Germinal center (tissue), 1 donor: ENCODE measurements at places on chromosomes 4 and X.

DNA sequence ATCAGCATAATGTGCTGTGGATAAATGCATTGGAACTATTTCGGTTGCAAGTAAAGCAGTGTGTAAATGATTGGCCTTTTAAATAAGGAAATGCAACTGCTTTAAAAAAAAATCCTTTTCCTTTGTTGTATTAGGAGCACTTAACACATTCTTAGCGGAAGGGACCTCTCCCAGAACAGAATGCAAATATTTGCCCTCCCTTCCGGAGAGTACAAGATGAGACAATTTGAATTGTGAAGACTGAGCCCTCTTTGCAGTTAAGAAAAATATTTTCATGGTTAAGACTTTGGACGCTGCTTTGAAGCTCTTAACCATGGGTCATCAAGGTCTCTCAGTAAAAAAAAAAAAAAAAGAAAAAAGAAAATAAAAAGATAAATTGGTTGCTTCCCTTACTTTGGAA, 9.5 kb upstream of the NOX1 start:
- DNase-seq: no peak

DNA sequence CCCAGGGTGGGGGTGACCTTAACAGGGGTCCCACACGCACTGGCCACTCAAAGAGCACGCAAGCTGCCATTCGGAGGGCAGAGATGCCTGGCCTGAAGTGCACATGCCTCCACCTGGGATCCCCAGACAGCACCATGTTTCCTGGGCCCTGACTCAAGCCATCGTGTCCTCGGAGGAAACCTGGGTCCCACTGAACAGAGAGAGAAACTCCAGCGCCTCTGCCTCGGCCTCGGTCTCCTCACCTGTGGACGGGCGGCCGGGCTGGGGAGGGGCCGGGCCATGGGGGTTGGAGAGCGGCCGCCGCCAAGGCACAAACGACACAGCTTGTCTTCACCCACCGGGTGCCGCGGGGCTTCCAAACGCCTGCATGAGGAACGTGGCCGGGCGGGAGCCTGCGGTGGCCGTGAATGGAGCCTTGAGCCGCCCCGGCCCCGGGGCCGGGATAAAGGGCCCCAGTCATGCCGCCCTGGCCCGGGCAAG, 30.0 kb upstream of the FGFR3 start:
- no peak for DNase-seq

DNA sequence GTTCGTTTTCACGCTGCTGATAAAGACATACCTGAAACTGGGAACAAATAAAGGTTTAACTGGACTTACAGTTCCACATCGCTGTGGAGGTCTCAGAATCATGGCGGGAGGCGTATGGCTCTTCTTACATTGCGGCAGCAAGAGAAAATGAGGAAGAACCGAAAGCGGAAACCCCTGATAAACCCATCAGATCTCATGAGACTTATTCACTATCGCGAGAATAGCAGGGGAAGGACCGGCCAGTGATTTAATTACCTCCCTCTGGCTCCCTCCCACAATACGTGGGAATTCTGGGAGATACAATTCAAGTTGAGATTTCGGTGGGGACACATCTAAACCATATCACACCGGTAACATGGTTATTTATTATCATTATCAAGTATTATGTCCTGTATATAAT, 2204.5 kb downstream of the ARAP2 start:
- DNase-seq: no peak

DNA sequence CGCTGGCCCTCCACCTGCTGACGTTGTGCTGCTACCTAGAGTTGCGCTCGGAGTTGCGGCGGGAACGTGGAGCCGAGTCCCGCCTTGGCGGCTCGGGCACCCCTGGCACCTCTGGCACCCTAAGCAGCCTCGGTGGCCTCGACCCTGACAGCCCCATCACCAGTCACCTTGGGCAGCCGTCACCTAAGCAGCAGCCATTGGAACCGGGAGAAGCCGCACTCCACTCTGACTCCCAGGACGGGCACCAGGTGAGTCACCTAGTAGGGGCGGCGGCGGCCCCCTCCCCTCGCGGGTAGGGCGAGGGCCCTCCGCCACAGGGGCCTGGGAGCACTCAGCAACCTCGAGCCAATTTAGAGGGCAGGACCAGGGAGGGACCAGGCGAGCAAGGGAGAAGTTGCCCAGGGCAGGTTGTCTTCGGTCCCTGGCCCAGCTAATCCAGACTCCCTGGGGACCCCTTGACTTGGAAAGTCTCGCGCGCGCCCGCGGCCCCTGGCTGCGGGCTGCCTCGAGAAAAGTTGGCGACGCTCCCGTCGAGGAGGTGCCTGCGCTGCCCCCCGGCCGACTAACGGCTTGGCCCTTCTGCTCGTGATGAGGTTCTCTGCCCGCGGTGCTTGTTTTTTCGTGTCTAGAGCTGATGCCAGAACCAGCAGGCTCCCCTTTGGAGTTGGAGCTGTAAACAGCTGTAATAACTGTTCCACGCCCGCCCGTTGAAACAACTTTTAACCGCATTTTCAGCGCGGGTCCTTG, 717 bp downstream of the EDA start:
- no peak for DNase-seq

- DNase-seq: no peak
These were observed 732.6 kb upstream of the PABPC4L start for GRCh38 chr4:134934036-134934808.

DNA sequence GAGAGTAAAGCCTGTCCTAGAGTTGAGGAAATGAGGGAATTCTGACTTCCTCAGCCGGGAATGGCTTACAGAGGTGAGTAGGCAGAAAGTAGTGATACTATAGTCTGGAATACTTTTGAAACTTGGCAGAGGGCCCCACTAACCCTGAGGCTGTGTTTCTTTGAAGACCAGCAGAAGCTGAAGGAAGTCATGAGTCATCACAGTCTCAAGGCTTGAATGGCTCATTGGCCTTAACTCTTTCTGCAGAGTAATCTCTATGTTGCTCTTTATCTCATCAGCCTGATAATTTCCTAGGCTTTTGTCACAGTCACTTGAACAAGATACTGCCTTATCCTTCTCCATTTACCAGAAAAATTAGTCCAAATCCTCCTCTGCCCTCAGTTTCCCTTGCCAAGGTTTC, 80.8 kb downstream of the ANKRD50 start:
- DNase-seq: no peak

- DNase-seq: no peak
These were observed at the start of gene PRDM8 for GRCh38 chr4:80196922-80197573. Gene PRDM8 (plus strand): TSS chr4:80197503. CDS start chr4:80200081, 2,578 bp downstream.

DNA sequence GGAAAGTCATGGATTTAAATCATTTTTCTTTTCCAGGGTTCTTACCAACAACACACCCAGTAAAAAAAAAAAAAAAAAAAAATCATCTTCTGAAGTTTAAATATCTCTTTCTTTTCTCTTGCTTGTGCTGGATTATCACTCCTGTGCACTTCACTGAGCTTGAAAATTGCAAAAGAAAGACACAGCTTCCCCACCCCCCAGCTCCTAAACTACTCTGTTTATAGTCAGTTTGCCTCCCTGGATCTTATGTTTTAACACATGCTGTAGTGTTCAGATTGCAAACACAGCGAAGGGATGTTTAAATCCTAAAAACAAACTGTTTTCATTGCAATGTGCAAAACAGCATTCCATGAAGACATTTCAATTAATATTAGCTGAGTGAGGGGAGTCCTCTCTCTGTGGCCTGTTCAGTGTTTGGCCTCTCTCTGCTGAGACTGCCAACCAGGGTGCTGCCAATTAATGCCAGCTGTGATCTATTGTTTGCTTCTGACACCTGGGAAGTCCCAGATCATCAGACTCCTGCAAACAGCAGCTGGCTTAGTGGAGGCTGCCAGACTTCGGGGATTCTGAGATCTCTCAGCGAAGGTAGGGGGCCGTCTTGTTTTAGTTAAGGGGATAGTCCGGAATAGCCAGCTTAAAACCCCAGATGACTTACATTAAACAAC, 171.1 kb upstream of the PITX2 start:
- DNase-seq: no peak

DNA sequence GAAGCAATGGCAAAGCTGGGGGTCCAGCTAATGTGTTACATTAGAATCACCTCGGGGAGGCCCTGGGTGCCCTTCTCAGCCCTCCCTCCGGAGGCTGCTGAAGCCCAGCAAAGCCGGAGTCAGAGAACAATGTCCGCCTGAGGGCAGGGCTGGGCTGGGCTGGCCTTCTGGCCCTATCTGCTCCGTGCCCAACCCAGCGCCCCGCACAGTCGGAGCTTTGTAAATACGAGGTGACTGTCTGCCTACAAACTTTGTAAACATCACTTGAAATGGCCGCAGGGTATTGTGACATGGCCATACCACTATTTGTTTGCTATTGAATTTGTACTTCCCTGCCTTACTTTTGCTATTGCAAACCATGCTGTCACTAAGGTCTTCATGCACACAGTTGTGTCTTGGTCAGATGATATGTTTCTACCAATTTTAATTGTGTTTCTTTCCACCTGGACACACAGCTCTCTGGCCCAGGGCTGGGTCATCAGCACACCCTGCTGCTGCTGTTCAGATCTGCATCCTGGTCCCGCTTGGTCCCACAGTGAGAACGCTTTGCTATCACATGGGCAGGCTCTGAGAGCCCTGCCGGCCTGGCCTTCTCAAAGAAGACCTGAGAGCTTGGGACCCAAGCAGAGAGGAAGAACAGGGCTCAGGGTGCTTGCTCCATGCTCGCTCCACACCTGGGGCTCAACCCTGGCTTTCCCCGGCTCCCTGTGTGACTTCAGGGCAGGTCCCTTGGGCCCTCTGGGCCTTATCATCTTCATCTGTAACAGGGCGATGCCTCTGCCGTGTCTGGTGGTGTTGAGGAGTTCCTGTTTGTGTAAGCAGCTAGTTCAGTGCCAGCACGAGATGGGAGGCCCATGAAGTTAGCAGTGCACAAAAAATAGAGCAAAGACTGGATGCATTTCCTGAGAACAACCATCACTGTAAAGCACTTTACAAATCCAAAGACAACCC, 2.3 kb downstream of the S100P start:
- no peak for DNase-seq

GRCh38 chrX:154696676-154697045, 43.3 kb upstream of the CTAG2 start:
- DNase-seq: no peak

- DNase-seq: no peak
These were observed at the start of gene KCND1 for GRCh38 chrX:48971249-48972219. Gene KCND1 (minus strand): TSS chrX:48971844. CDS start chrX:48970271, 1,573 bp downstream.

GRCh38 chrX:155873188-155873587, 8.0 kb upstream of the VAMP7 start:
- no peak for DNase-seq
